ENCODE measurements at places on chromosomes 3 and 15.

- no peak for DNase-seq
These were observed 63.0 kb downstream of the MINAR1 start for GRCh38 chr15:79494963-79495755.

DNA sequence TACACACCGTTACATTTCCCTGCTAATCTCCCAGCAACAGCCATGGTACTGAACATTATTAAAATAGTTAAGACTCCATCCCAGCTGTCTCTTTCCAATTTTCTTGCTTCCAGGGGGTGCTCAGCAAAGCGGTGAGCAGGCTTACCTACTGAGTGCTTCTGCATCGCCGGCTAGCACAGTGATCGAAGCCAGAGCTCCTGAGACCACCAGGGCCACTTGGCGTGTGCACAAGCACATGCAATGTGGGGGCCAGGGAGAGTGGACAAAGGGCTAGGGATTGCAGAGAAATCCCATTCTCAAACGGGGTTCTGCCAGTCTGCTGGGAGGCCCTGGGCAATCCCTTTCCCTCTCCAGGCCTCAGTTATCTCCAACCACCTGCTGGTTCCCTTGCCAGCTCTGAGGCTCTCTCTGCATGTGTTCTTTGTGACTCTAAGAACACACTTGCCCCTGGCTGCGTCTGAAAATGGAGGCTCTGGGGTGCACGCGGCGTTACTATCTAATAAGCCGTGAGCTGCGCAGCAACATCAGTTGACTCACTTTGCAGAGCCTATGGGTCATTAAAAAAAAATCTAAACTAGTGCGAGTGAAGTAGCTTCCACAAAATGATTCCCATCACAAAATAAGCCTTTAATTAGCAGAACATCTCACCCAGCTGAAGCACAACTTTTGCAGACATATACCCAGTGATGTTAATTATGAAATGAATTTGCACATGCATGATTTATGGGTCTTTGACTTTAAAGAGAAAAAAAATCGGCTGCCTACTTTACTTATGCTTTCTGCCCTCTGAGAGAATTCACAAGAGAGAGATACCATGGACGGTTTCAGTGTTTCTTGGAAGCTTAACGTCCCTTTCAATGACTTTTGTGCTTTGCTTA, 271.5 kb downstream of the TLE3 start:
- no peak for DNase-seq

GRCh38 chr15:66900586-66901310, 164.7 kb upstream of the SMAD3 start:
- no peak for DNase-seq

- DNase-seq, result no peak
These were observed 1.4 kb upstream of the ETFA start for GRCh38 chr15:76312540-76313174.

DNA sequence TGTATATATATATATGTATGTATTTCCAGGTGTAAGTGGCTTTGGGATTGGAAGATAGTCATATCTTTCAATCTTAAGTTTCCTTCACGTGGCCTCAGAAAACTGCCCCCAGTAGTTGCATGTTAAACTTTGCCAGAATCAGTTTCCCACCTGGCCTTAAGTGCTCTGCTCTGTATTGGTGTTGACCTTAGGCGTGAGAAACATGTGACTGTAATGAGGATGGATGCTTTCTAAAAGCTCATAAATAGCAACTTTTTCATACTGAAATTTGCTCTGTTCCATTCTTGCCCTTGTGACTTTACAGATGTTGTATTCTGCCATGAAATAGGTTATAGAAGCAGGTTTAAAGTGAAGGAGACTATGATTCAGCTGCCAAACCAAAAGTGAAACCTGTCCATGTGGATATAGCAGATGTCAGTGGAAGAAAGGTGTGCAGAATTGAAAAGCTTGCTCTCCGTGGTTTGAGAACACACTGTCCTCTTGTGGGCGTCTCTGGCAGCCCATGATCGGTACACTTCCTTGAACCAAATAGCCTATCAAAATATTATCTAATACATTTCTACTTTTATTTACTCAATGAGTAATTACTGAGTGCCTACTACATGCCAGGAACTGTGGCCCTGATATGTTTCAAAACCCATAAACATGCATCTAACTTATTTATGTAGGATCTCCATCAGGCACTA, 15.8 kb downstream of the SCG5 start:
- DNase-seq, result no peak

- no peak for DNase-seq
These were observed 11.8 kb upstream of the PLXND1 start for GRCh38 chr3:129618186-129618820.

DNA sequence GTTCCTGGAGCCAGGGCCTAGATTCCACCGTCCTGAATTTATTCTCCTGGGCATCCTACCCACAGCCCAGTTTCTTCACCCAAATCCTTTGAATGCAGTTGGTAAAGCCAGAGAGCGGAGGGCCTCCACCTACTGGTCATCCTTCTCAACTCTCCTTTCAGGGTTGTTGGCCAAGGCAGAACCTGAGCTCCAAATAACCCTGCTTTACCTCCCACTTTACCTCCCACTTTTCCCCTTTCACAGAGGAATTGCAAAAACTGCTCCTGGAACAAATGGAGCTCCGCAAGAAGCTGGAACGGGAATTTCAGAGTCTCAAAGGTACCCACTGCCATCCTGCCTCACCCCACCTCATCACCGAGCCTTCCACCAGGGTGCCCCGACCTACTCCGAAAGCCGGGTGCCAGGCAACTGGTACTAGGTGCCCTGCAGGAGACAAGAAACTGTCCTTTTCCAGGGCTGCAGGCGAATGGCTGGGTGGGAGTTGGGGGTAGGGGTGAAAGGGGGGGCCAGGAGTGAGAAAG, 6.8 kb downstream of the SKOR1 start:
- DNase-seq, result no peak

DNA sequence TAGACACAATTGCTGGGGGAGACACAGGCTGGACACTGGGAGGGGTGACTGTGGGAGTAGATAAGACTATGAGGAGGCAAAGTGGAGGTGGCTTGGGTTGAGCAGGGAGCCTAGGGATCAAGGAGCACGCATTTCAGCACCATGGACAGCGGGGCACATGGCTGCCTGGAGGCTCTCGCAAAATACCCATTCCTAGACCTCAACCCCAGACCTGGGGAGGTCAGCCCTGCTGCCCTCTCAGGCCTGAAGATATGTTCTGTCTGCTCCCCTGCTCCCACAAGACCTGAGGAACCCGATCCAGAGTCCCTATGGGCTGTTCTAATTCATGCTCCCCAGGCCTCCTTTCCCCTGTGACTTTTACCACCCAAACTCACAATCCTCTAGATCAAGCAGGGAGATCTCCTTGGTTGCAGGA, 16.0 kb upstream of the CPEB1 start:
- peak; percentile 36 for DNase-seq

GRCh38 chr3:50635066-50635465, 18.1 kb downstream of the MAPKAPK3 start:
- no peak for DNase-seq

DNA sequence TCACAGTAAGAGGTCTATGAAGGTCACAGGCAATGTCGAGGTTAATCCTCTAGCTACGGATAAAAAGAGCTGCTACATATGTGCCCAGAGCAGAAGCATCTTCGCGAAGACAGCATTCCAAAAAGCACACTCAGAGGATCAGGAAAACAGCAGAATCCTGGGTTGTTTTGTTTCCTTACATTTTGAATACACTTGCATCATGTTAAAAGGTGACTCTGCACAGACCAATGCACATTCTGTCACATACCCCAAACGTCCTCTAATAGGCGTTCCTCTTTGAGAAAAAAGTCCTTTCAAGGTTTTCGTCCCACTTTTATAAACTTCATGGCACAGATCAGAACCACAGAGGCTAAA, 52.7 kb downstream of the VGLL4 start:
- DNase-seq, result no peak

GRCh38 chr15:43916326-43916660, 89.5 kb downstream of the WDR76 start:
- DNase-seq, result no peak

GRCh38 chr3:8743021-8743601, 9.5 kb downstream of the CAV3 start:
- DNase-seq, result no peak

- no peak for DNase-seq
These were observed 62.8 kb downstream of the ITGB5 start for GRCh38 chr3:124824286-124824915.

GRCh38 chr3:128383316-128384235, 83.1 kb downstream of the DNAJB8 start:
- no peak for DNase-seq

DNA sequence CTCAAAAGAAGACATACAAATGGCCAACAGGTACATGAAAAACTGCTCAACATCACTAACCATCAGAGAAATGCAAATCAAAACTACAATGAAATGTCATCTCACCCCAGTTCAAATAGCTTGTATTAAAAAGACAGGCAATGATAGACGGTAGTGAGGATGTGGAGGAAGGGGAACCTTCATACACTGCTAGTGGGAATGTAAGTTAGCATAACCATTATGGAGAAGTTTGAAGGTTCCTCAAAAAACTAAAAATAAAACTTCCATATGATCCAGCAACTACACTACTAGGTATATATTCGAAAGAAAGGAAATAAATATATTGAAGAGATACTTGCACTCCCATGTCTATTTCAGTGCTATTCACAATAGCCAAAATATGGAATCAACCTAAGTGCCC, 62.8 kb upstream of the PPARG start:
- DNase-seq, result no peak

DNA sequence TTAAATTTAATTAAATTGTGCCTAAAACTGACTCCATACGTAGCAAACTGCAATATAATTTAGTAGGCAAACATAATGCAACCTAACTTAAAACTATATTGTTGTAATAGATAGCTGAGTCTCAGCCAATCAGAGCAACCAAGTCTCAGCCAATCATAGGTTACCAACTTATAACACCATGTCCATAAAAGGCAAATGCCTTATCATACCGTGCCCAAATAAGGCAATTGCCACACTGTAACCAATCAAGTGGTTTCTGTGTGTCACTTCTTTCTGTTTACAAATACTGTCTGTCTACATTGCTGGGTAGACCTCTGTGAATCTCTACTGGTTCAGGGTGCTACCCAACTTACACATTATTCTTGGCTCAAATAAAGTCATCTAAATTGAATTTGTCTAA, 728.4 kb upstream of the EPHA6 start:
- no peak for DNase-seq

DNA sequence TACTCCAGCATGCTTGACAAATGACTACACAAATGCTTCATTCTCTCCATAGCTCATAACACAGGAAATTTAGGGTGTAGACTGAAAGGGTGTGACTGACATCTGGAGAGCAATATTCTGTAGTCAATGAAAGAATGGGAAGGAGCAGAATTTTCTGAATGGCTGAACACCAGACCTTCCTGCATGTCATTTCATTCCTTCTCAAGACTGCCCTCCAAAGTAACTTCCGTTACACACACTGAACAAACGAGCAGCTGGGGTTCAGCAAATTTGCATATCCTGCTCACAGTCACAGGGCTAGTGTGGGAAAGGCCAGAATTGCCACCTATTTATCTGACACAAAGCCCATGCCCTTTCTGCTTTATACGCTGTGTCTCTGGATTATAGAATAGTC, 325.0 kb upstream of the CFAP20DC start:
- no peak for DNase-seq

GRCh38 chr15:90159213-90159612, 41.9 kb upstream of the SEMA4B start:
- DNase-seq, result no peak

DNA sequence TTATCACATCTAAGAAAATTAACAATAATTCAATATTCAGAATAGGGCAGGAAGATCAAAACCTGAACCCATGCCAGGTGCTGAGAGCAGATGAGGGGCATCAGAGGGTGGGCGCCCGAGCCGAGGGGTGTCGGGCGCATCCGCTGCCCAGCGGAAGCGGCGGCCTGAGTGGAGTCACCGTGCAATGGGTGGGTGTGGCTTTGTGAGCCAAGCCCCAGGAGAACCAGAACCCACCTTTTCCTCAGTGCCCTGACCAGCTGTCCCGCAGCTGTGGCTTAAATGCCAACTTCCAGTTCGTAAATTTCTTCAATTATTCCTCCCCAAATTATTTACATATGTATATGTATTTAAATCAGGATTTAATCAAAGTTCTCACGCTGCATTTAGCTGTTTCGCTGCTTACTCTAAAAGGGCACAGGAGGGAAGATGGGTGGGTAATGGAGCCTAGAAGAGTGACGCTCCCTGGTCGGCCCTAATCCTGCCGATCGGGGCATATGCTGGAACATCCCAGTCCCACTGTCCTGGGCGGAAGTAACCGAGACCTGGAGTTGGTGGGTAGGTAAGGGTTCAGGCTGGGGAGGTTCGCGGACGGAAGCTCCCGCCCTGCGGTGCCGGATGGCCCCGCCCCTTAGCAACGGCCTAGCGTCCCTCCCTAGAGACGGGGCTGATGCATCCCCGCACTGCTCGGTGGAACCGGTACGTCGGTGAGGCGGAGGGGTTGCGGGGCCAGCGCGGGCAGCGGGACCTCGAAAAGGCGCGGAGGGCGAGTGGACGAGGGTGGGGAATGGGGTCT, 1.3 kb downstream of the DNAH1 start:
- DNase-seq, result peak; percentile 65

GRCh38 chr3:120145542-120146285, 51.5 kb upstream of the GSK3B start:
- no peak for DNase-seq

DNA sequence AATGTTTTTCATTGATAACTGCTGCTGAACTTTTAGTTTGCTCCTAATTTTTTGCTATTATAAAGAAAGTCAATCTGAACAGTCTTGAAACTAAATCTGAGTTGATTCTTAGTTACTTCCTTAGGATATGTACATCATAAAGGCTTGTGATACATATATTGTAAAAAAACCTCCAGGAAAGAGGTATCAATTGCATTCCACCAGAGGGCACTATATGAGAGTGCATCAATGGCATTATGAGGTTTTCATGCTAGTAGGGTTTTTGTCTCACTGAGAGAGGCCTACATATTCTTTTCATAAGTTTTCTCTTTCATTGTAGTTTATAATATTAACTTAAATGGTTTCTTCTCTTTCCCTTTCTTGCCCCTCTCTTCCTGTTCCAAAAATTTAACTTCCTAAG, 46.9 kb downstream of the PIK3R4 start:
- no peak for DNase-seq

- no peak for DNase-seq
These were observed 397.6 kb upstream of the THBS1 start for GRCh38 chr15:39183164-39183881.

Data from T-helper 9 cell (primary cell).